ENCODE measurements at places on chromosomes 1 and 21. TPM values are rescaled to one million over a fixed set of nuclear protein-coding genes. Genes with fewer than 3 reads are reported as not detected.

The AGMAT gene
- 3.7 TPM for total RNA-seq

The SYCP1 gene
- total RNA-seq, result not detected

The LUZP1 gene
- total RNA-seq, result 49.4 TPM

The LYPLAL1 gene
- total RNA-seq, result 35.7 TPM

The SLC9C2 gene
- 0.54 TPM for total RNA-seq

The KRTAP21-2 gene
- total RNA-seq, result not detected

The DENND1B gene
- 7.8 TPM for total RNA-seq

The RNU1-4 gene
- 2,483 TPM for total RNA-seq

The TARS2 gene
- total RNA-seq, result 40.9 TPM

The SLC25A34 gene
- 2.5 TPM for total RNA-seq

The COL9A2 gene
- 224 TPM for total RNA-seq

The TNFRSF14 gene
- 1.2 TPM for total RNA-seq

The SEC16B gene
- 0.90 TPM for total RNA-seq

The FNDC5 gene
- total RNA-seq, result 7.2 TPM

The ETV3L gene
- 0.21 TPM for total RNA-seq

The UBL4B gene
- not detected for total RNA-seq

The PLA2G5 gene
- total RNA-seq, result not detected

The TFF2 gene
- not detected for total RNA-seq

The PLEKHA6 gene
- total RNA-seq, result 12.2 TPM

The FCER1G gene
- 0.61 TPM for total RNA-seq

The TM2D1 gene
- 36.9 TPM for total RNA-seq

The CHIT1 gene
- total RNA-seq, result not detected

The MSH4 gene
- 0.13 TPM for total RNA-seq

The CELSR2 gene
- total RNA-seq, result 14.2 TPM

The MSTO1 gene
- 60.7 TPM for total RNA-seq

The SLAMF7 gene
- not detected for total RNA-seq
